Renal pelvis (tissue), 12 donors: ENCODE measurements at places on chromosomes 6 and 20. TPM values are rescaled to one million over a fixed set of nuclear protein-coding genes. Genes with fewer than 3 reads are reported as not detected.
A peak's percentile ranks its signal among the peaks of the same experiment; 100 is the strongest.

GRCh38 chr6:93792746-93793145 lies 373.4 kb upstream of the EPHA7 start:
- peak; percentile 26 for DNase-seq

GRCh38 chr6:100188754-100189153 lies 194.7 kb upstream of the MCHR2 start:
- DNase-seq, result no peak

DNA sequence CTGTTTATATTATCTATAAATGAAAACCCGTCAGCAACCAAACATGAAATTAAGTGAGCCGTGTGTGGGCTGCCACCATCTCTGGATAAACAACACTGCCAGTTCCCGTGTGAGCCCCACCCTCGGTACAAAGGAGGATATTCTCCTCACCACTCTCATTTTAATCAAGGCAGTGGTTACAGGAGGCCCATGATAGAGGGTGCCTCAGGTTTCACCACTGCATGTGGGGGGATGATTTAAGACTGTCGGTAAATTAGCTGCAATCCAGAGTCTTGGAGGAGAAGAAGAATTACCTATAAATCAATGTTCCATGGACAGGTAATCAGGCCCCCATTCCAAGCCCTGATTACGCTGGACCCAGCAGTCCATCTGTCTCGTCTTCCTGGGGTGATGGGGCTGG lies 361.6 kb upstream of the SULF2 start:
- peak; percentile 53 for DNase-seq

GRCh38 chr6:79544299-79544927 lies 7.2 kb upstream of the LCA5 start:
- DNase-seq, result no peak

PSORS1C2 gene
- not detected for polyA plus RNA-seq

- DNase-seq, result no peak
These were observed 112.4 kb downstream of the FOXO3 start for GRCh38 chr6:108673153-108673552.

DNA sequence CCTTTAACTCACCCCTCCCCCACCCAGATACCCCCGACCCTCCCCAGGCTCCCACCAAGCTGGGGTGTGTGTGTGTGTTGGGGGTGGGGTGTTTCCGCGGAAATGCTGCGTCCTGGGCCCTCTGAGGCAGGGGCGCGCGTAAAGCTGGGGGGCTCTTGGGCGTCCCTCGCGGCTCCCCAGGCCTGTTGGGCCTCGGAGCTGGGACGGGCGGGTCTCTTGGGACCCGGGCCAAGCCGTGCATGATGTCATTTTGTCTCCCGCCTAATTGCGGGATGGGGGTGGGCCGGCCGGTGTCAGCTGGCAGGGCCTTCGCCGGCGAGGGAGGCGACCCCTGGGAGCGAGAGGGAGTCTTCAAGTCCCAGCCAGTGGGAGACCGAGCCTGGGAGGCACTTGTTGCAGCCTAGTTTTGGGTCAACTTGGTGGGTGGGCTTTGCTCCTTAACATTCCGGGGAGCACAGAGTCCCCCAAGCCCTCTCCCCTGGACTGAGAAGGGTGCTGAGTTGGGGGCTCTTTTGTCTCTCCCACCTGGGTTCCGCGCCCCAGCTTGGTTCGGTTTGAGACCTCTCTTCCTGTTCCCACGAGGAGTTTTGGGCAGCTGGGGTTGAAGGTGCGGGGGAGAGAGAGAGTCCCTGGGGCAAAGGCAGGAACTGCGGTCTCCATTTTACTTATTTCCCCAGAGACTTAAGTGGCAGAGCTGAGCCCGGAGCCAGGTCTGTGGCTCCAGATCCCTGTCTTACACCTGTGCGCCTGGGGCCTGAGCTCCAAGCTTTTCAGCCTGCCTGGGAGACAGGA lies 623 bp downstream of the MYBL2 start:
- DNase-seq, result no peak

DNA sequence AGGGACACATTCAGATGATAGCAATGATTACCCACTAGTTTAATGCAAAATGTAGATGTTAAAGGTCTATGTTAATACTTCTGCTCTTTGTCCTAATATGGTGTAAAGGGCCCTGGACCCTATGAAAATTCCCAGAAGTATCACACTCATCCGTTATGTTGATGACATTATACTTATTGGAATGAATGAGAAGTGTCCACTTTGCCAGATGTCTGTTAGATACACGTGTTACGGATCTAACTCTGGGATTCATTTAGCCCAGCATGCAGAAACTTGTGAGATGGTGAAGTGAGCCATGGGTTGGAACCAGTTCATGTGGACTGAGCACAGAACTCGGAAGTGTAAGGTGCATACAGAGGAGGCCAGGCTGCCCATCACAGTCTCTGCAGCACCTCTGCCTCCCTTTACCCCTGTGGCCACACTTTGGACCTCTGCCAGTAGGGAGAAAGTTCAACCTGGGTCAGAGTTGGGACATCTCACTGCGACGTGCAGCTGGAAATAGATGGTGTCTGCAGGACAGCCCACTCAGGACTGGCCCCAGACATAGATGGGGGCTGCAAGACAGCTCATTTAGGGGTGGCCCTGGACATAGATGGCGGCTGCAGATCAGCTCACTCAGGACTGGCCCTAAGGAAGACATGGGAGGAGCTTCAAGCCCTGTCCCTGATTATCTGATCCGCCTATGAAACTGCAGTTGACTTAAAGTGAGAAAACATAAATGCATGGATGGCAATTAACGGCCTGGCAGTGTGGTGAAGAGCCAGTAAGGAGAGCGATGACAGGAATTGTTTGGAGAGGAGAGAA lies 71.2 kb upstream of the THBS2 start:
- DNase-seq, result no peak

GRCh38 chr6:35719404-35719829 lies 17.4 kb upstream of the ARMC12 start:
- no peak for DNase-seq

GRCh38 chr6:45813943-45814342 lies 201.7 kb downstream of the CLIC5 start:
- DNase-seq, result no peak

DNA sequence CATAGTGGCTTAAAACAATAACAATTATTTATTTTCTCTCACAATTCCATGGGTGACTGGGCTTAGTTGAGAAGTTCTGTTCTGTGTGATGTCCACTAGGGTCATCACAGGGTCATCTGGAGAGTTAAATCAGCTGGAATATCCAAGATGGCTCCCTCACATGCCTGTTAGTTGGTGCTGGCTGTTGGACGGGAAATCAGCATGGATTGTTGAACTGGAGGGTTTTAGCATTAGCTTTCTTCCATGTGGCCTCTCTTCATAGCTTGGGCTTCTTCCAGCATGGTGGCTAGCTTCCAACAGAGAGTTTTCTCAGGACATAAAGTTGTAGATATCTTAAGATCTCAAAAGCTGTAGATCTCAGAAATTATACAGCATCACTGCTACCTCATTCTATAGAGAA lies 19.6 kb downstream of the MARCKS start:
- DNase-seq, result no peak

DNA sequence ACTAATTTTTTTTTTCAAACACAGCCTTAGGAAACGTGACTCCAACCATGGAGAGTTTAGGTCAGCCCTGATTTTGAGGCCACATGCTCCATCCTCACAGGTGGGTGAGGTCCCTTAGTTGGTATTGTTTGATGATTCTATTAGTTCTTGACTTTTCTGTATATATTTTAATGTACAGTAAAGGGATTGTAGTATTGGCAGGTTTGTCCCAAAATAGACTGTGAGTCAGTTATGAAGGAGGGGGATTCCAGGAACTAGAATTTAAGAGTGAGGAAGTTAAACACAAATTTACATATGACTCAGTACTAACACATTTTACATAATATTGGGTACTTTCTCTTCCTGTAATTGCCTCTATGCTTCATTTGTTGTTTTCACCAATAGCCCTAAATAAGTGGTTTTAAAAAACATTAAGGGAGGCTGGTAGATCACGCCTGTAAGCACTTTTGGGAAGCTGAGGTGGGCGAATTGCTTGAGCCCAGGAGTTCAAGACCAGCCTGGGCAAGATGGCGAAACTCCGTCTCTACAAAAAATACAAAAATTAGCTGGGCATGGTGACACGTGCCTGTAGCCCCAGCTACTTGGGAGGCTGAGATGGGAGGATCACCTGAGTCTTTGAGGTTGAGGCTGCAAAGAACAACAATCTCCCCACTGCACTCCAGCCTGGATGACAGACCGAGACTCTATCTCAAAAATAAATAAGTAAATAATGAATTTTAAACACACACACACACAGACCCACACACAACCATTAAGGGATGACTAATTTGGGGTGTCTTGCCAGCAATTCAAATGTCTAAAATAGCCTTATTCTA lies 81.8 kb downstream of the SGK1 start:
- DNase-seq, result no peak

DNA sequence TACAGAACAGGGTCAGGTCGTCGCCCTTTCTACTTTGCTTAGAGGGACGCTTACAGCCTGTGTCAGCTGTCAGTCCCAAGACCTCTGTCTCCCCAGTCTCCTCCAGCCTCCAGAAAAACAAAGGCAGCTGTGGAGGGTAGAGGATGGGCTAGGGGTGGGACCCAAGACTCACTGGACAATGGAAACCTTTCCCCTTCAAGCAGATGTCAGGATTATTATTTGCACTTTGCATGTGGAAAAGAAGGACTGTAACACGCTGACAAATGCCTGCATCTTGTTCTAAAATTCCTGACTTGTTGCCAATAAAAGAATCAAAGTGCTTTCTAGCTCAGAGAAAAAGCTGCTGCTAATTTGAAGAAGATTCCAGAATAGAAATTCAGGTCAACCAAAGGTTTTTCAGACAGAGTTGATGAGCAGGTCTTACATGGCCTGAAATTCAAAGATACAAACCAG lies 58.7 kb downstream of the SNX5 start:
- no peak for DNase-seq

DNA sequence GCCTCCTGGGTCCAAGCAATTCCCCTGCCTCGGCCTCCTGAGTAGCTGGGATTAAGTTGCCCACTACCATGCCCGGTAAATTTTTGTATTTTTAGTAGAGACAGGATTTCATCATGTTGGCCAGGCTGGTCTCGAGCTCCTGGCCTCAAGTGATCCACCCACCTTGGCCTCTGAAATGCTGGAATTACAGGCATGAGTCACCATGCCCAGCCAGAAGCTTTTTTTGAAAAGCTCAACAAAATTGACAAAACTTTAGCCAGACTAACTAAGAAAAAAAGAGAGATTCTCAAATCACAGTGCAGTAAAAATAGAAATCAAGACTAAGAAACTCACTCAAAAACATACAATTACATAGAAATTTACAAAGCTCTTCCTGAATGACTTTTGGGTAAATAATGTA lies 420.6 kb downstream of the COL12A1 start:
- no peak for DNase-seq

PNPLA1 gene
- polyA plus RNA-seq, result 1.7 TPM

DNA sequence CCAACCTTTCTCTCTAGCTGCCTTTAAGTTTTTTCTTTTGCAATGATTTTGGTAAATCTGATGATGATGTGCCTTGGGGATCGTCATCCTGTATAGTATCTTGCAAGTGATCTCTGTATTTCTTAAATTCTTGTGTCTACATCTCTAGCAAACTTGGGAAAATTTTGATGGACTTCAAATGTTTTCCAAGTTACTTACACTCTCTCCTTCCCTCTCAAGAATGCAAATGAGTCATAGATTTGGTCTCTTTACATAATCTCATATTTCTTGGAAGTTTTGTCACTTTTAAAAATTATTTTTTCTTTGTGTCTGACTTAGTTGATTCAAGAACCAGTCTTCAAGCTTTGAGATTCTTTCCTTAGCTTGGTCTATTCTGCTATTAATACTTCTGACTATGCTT lies 176.4 kb downstream of the TBC1D32 start:
- no peak for DNase-seq

DNA sequence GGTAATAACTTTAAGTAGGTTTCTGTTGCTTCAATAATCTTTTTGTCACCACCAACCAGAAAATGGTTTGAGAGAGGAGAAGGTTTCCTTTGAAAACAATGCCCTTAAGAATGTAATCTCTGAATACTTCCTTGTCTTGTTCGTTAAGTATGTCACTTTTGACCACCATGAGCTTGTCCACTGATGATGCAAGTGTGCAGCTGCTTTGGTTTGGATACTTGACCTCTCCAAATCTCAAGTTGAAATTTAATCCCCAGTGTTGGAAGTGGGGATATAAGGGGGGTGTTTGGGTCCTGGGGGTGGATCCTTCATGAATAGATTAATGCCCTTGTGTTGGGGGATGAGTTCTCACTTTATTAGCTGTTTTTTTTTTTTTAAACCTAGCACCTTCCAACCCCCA lies 985.4 kb downstream of the EPHA7 start:
- no peak for DNase-seq
